SK-N-SH (cell line): ENCODE measurements at places on chromosomes 12 and 14.

DNA sequence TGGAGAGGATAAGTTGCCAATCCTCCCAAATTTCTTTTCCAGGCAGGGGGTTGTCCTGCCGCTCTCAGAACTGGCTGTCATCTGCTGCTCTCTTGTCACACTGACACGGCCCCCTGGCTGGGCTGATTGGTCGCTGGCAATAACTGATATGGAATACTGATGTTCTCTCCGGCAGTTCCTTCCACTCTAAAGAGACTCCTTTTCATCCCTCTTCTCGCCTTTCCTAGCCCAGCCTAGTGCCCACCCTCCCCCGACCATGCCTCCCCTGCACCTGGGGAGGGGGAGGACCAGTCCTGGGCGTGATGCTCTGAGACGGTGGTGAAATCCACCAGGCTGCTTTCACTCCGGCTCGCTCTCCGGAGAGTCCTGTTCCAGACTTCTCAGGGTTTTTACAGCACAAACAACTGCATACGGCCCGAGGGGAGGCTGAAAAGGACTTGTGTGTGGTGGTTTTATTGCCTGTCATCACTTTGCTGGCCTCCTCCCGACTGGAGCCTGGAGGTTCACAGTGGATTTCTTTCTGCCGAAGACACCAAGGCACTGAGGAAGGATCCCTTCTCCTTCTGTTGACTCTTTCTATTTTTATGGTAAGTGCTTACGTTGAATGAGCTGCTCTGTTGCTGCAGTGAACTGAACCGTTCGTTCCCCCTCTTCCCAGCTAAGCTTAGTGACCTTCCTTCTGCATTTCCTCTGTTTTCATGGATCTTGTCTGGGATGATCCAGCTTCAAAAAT is at the start of gene ANO4:
Gene ANO4 (plus strand): TSS at position 336 of the 733 bp plus-strand sequence. CDS start 107,010 bp downstream, outside the sequence.
- DNase-seq: peak; percentile 8

DNA sequence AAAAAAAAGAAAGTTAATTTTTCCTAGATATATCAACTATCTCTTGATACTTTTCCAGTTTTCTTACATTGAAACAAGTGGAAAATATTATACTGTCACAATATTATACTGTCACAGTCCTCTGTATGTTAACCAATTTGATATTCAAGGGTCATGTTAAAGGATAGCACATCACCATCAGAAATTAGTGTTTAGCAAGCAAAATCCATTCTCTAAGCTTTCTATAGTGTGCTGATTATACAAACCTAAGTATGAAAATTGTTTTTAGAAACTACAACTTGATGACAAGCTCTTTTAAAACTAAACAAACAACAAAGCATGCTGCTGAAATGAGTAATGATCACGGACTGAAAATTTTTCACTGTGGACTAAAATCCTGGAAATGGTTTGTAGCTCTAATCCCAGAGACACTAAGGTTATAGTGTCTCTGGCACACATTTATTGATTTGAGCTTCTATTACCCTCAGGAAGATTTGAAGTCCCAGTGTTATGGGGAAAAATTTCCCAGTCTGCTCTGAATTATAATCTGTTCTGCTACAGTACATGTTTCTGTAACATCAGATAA is 9.7 kb downstream of the SPTSSA start:
- DNase-seq: no peak

GRCh38 chr14:99155173-99156089 is 116.6 kb downstream of the BCL11B start:
- no peak for DNase-seq

GRCh38 chr12:12723681-12724420 is 6.7 kb downstream of the CDKN1B start:
- peak; percentile 76 for DNase-seq

- DNase-seq: no peak
These were observed 74.6 kb downstream of the FRMD6 start for GRCh38 chr14:51726166-51726899.

DNA sequence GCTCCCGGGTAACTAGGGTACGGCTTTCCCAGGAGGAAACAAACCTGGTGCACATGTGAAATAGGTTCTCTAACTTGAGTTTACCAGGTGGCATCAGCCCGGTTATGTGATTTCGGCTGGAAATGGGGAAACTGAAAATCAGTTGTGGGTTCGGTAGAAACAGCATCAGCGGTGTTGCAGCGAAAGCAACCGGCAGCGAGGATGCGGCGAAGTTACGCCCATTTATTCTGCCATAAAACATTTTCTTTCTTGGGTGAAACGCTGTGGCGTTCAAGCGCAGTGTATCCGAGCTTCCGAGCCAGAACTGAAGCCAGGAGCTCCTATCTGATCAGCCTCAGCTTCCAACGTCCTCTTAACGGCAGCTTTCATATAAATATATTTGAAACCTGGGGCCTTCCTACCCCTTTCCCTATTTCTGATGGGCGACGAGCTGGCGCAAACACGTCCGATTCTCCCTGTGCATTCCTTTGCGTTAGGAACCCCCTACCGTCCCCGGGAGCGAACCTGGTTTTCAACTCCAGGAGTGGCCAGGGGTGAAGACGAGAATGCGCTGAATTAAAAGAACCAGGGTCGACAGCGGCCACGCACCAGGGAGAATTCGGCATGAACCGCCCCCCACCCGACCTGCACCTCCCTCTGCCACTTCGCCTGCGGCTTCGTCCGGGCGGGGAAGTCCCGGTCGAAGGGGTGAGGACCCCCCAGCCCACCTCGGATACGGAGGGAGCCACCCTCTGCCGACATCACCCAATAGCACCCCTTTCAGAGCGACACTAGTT is 1.6 kb downstream of the DPF3 start:
- peak; percentile 56 for DNase-seq

- DNase-seq: no peak
These were observed 148.3 kb upstream of the GRIN2B start for GRCh38 chr12:14129611-14130195.
